Activated CD8-positive, alpha-beta memory T cell treated with anti-CD3 and anti-CD28 coated beads for 48 hours (primary cell): ENCODE measurements at places on chromosomes 11 and 22.

GRCh38 chr22:38214302-38215056 lies 12.7 kb downstream of the MAFF start:
- DNase-seq: no peak

DNA sequence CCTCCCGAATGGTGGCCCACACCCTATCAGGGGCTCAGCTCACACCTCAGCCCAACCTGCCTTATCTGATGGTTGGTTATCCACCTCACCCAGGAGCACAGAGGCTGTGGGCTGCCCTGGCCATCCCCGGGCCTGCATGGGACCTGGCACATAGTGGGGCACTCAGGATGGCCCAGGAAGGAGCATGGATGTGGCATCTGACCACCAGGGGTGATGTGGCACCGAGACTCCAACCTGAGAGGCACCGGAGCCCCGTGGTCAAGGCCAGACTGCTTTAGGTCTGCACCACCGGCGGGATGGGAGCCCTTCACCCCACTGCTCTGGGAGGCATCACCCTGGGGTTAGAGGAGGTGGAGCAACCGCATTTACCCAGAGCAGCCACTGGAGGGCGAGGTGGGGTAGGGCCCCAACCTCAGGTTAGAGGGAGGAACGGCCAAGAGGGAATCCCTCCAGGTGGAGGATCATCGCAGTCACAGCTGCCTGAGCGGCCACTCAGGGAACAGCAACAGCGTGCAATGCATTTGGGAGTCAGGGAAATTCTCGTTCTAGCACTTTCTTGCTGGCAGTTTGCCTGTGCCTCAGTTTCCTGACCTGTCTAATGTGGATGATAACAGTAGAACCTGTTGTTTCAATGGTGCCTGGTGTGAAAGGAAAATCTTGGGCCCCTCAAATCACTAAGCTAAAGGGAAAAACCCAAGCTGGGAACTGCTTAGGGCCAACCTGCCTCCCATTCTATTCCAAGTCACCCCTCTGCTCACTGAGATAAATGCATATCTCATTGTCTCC lies 52.9 kb upstream of the CARS1 start:
- no peak for DNase-seq

GRCh38 chr11:23688835-23689234 lies 808.0 kb upstream of the LUZP2 start:
- no peak for DNase-seq

GRCh38 chr22:40628354-40629042 lies 8.0 kb downstream of the MRTFA start:
- DNase-seq: no peak

- no peak for DNase-seq
These were observed 70.9 kb downstream of the CCDC34 start for GRCh38 chr11:27291954-27292636.

- no peak for DNase-seq
These were observed 27.2 kb upstream of the ADORA2A start for GRCh38 chr22:24400034-24400725.

- DNase-seq: no peak
These were observed 4.2 kb downstream of the ALDH3B1 start for GRCh38 chr11:68014157-68014946.

- no peak for DNase-seq
These were observed 180.9 kb upstream of the ZBED5 start for GRCh38 chr11:11038782-11039181.

GRCh38 chr11:5737091-5737490 lies 843 bp downstream of the OR56B1 start:
- no peak for DNase-seq

DNA sequence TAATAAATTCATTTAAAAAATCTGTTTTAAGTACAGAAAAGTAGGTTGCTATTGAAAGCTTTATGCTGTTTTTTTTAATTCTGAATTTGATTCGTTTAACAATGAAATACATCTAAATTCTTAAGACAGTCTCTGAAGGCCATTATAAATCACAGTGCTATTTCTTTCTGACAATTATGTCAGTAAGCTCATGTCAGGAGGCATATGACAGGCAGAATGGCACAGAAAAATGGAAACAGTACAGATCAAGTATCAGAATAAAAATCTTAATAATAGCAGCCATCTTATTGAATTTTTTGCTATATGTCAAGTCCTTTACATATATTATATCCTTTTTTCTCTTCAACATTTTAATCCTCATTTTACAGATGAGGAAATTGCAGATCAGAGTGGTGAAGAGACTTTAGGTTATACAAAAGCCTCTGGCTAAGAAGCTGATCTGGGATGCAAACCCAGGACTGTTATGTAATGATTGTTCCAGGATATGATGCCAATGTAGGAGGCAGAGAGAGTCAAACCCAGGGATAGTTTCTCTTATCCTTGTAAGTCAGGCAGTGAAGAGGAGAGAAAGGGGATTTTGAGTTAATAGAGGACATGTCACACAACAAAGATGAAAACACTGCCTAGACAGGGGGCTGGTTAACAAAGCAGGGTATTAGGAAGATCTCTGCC lies 283.1 kb upstream of the CCDC90B start:
- DNase-seq: no peak

GRCh38 chr11:11391169-11391568 lies 38.1 kb upstream of the CSNK2A3 start:
- no peak for DNase-seq

GRCh38 chr11:76276046-76276780 lies 69.9 kb upstream of the WNT11 start:
- no peak for DNase-seq

GRCh38 chr22:40178417-40179409 lies 988 bp downstream of the TNRC6B start:
- DNase-seq: no peak

DNA sequence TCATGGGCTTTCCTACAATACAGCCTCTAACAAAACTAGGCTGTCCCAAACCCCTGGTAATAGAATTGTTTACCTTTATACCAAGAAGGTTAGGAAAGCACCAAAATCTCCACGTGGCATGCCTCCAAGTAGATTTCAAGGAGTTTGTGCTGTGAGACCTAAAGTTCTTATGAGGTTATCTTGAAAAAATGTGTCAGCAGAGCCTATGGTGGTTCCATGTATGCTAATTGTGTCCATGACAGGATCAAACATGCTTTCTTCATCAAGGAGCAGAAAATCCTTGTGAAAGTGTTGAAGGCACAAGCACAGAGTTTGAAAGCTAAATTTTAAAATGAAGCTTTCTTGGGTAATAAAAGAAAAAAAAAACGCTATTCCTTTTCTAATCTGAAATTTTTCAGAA lies 36.2 kb downstream of the CCDC73 start:
- no peak for DNase-seq

DNA sequence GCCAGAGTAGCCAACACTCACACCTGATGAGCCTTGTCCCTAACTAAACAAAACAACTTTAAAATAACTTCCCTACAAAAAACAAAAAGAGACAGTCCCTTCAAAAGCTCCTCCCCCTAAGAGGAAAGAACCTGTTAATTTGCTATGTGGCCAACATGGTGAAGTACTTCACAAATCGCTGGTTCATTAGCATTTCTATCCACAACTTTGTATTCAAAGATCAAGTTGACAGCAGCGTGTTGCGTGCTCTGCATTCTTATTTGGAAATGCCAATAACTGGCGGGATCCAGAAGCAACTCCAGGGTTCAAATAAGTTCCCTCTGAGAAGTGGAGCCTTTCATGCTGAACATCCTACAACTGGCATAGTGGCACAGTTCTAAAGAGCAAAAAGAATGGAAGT lies 48.6 kb downstream of the CADM1 start:
- DNase-seq: no peak

DNA sequence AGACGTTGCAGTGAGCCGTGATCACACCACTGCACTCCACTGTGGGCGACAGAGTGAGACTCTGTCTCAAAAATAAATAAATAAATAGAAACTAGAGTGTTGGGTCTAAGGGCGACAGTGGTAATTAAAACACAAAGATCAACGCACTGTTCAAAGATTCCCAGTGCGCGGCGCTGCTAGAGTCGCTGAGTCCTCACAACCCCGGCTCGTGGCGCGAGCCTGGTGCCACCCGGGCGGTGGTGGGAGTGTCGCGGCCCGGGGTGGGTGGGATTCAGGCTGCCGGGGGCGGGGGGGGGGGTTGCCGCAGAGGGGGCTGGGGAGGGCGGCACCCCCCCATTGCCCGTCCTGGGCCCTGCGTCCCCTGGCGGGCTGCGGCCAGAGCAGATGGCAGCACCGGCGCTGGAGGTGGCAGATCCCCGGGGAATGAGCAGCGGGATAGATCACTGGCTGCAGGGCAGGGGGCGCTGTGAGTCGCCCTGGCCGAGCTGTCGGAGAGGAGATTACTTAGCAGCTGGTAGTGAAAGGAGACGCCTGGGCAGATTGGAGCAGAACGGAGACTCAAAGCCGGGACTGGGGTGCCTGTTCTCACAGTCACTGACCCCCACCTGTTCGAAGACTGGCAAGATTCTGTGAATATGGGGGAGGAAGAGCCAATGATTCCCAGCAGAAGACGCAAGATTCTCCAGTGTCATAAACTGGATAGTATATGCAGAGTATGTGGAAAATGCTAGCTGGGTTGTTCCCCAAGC lies 30.2 kb upstream of the APOBEC3A start:
- peak; percentile 18 for DNase-seq

DNA sequence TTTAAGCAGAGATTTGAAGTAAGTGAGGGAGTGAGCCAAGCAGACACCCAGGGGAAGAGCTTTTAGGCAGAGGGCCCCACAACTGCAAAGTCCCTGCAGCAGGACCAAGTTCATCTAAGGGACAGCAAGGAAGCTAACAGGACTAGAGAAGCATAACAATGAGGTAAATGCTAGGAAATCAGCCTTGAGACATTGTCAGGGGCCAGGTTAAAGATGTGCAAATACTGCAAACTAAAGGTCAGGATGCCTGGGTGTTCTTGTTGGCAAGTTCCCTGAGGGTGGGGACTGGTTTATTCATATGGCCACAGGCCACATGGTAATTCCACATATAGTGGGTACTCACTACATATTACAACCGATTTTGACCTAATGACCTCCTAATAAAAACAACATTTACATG lies 399.2 kb upstream of the NARS2 start:
- no peak for DNase-seq

GRCh38 chr22:44206696-44207095 lies 26.0 kb downstream of the PARVG start:
- no peak for DNase-seq

GRCh38 chr11:75578977-75579376 lies 16.9 kb downstream of the SERPINH1 start:
- DNase-seq: no peak

DNA sequence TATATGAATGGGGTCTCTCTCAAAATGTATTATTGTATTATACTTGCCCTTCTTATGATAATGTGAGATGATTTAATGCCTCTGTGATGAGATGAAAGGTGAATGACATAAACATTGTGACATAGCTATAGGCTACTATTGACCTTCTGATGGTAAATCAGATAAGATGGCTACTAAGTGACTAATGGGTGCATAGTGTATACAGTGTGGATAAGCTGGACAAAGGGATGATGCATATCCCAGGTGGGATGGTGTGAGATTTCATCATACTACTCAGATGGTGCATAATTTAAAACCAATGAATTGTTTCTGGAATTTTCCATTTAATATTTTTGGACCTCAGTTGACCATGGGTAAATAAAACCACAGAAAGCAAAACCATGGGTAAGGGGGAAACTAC lies 243.5 kb downstream of the SBF2 start:
- no peak for DNase-seq

- no peak for DNase-seq
These were observed 49.5 kb downstream of the IGLL5 start for GRCh38 chr22:22936915-22937656.

DNA sequence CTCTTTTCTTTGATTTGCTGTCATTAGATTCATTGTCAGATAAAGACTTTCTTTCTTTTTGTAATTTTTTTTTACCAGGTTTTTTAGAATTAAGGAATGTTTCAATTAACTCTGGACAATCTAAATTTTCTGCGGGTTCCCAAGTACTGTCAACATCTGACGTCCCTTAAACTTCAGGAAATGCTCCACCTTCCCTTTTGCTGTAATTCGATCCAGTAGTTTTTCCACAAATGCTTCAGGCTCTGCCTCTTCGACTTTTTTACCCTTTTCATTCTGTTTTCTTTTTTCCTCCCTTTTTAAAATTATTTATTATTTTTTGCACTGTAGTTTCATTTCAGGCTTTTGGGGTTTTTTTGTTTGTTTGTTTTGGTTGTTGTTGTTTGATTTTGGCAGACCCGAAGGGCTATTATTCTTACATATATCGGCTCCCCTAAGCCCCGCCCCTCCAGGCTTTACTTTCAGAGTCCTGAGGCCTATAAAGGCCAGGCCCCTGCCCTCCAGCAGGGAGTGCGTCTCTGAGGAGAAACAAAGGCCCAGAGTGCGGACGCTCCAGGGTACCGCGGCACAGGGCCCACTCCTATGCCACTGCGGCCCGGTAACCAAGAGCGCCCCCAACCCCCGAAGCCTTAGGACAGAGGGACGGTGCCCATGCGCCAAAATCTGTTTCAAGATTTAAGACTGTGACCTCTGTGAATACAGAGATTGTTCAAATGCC lies 116.4 kb downstream of the TYR start:
- no peak for DNase-seq

GRCh38 chr22:29706486-29706885 lies 13.3 kb upstream of the CABP7 start:
- no peak for DNase-seq

DNA sequence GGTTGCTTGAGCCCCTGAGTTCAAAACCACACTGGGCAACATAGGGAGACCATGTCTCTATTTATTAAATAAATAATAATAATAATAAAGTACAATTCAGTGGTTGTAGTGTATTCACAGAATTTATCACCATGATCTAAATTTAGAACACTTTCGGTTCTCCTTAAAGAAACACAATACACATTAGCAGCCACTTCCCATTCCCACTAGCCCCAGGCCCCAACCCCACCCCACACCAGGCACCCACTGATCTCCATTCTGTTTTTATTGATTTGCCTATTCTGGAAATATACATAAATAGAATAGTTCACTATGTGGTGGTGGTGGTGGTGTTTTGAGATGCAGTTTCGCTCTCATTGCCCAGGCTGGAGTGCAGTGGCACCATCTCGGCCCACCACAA lies 45.7 kb downstream of the BCL2L13 start:
- DNase-seq: no peak

DNA sequence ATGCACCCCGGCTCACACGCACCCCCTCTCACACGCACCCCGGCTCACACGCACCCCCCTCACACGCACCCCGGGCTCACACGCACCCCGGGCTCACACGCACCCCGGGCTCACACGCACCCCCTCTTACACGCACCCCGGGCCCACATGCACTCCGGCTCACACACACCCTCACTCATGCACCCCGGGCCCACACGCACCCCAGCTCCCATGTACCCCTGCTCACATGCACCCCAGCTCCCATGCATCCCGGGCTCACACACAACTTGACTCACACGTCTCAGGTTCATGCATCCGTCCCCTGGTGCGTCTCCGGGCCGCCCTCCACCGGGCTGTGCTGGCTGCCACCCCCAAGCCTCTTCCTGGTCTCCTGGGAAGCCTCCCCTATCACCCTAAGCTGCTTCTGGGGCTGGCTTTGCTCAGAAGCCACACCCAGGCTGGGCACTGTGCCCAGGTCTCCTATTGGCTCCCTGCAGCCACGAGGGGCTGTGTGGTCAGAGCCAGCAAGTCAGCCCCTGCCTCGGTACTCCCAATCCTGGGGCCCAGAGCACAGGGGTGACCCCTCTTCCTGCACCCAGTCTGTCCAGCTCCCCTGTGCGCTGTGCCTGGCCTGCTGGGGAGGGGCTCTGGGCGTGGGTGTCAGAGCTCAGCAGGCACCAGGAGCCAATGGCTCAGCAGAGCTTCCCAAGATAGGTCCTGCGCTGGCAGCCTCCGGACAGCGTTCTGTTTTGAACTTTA lies 16.9 kb downstream of the TSPAN4 start:
- DNase-seq: no peak

GRCh38 chr22:44348971-44349560 lies 36.3 kb upstream of the SHISAL1 start:
- no peak for DNase-seq
